ENCODE measurements at places on chromosomes 5 and 9. TPM values are rescaled to one million over a fixed set of nuclear protein-coding genes. Genes with fewer than 3 reads are reported as not detected.
A peak's percentile ranks its signal among the peaks of the same experiment; 100 is the strongest.

GRCh38 chr5:65163698-65164097 is 318.0 kb downstream of the ADAMTS6 start:
- DNase-seq: peak; percentile 58
- H3K27me3 ChIP-seq: no peaks in the 10 kb centered on the region
- no peak overlapping the region for H3K4me3 ChIP-seq
- peak overlapping the region; percentile 46 for H3K27ac ChIP-seq
- H3K4me1 ChIP-seq: peaks cover 25% of the 10 kb centered on the region

DNA sequence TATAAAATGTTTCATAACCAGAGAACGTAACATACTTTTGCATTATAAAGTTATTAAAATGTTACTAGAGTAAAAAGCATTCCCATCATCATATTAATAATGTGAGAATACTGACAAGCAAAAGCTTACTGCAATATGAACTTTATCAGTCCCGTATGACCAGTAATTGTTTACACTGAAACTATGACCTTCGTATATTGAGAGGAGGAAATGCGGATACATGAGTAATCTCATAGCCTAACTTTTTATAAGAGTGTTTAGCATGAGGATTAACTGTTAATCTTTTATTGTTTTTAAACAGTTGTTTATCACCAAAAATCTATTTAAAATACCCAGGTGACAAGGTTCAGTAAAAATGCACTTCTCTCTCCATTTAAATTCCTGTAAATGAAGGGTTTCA is 272.4 kb downstream of the SLF1 start:
- peak; percentile 9 for DNase-seq
- no peak overlapping the region for H3K4me3 ChIP-seq
- H3K27me3 ChIP-seq: no peaks in the 10 kb centered on the region
- H3K36me3 ChIP-seq: no peaks in the 10 kb centered on the region
- no peaks in the 10 kb centered on the region for H3K4me1 ChIP-seq

DNA sequence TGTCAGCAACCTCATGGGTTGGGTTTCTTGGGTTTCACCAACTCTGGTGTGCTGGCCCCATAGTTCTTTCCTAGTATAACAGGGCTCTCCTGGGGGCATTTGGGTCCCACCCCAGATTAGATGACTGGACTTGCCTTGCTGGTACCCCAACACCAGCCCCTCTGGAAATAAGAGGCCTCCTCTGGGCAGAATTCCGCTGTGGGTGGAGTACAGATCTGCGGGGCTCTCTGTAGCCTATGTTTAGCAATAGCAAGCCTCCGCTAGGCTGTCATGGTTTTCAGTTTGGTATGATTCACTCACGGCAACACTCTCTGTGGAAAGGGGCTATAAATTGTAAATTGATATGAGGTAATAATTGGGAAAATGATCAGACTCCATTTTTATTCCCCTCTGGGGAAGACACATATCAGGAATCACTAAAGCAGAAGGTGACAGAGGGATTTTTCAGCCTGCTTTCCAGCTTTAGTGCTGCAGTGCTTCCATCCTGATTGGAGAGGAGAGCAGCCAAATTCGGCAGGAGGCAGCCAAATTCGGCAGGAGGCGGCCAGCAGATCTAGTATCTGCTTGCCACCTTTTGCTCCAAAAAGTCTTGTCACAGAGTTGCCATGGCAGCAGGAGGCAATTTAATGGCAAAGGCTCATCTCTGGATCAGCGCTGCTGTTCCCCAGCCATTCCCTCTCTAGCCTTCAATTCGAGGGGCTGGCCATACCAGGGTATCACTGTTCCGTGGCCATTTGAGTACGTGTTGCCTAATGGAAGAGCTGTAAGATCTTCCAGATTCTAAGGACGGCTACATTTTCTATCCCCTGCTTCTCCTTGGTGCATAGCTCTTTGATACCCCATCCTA is 84.6 kb downstream of the SLC44A1 start:
- DNase-seq: peak; percentile 71
- peaks cover 49% of the 10 kb centered on the region for H3K4me1 ChIP-seq
- peak overlapping the region; percentile 52 for H3K4me3 ChIP-seq
- no peaks in the 10 kb centered on the region for H3K36me3 ChIP-seq

GRCh38 chr5:111679611-111680010 is 77.4 kb downstream of the NREP start:
- no peaks in the 10 kb centered on the region for H3K27me3 ChIP-seq
- H3K4me3 ChIP-seq: no peak overlapping the region
- H3K4me1 ChIP-seq: peaks cover 50% of the 10 kb centered on the region
- no peaks in the 10 kb centered on the region for H3K36me3 ChIP-seq
- H3K27ac ChIP-seq: no peak overlapping the region

DNA sequence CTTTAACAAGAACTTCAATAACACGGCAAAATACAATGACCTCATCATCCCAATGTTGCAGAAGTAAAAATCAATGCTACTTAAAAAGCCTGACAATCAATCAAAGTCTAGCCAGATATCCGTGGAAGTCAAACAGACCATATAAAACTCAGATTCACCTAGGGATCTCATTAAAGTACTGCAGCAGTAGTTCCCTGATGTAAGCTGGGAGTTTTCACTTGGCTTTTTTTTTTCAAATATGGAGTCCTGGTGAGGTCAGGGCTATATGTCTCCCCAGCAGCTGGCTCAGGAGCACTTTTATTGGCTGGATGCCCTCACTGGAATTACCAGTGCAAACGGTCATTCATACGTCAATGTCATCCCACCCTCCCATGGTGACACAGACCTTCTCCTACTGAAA is 220.6 kb upstream of the SLC30A5 start:
- H3K27me3 ChIP-seq: no peaks in the 10 kb centered on the region
- H3K36me3 ChIP-seq: no peaks in the 10 kb centered on the region
- H3K4me1 ChIP-seq: no peaks in the 10 kb centered on the region
- H3K4me3 ChIP-seq: no peak overlapping the region
- no peak for DNase-seq

DNA sequence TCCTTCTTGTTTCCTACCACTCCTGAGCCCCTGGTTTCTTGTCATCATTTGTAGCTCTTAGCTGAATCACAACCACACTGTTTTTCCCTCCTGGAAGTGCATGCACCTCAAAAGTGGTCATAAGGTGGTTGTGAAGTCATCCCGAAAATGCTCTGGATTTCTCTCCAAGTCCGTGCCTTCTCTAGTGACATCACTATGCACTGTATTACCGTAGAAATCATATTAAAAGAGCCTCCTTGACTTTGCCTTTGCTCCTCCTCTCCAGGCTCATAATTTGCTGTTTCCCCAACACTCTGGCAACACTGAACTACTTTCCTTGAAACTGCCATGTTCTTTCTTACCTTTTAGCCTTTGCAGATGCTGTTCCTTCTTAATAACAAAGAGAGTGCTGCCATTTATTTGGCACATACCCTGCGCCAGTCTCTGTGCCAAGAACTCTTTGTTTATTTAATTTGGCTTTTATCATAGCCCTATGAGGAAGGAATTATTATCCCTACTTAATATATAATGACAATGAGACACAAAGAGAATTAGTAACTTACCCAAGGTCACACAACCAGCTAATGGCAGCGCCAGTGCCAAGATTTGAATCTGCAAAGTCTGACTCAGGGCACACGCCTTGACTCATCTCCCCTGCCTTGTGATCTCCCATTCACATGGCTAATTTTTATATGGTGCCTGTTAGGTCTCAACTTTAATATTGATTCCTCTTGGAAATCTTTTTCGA is 115.4 kb downstream of the KIF4B start:
- H3K27ac ChIP-seq: no peak overlapping the region
- H3K27me3 ChIP-seq: no peaks in the 10 kb centered on the region
- H3K36me3 ChIP-seq: no peaks in the 10 kb centered on the region
- H3K4me3 ChIP-seq: no peak overlapping the region

GRCh38 chr9:134982311-134982710 is 64.6 kb upstream of the FCN1 start:
- H3K27ac ChIP-seq: no peak overlapping the region
- H3K4me3 ChIP-seq: no peak overlapping the region
- no peak for DNase-seq
- no peaks in the 10 kb centered on the region for H3K4me1 ChIP-seq

- H3K27ac ChIP-seq: no peak overlapping the region
- peaks cover 16% of the 10 kb centered on the region for H3K4me1 ChIP-seq
- no peaks in the 10 kb centered on the region for H3K27me3 ChIP-seq
- no peaks in the 10 kb centered on the region for H3K36me3 ChIP-seq
These were observed 3.6 kb downstream of the CAMK4 start for GRCh38 chr5:111227801-111228200.

GRCh38 chr5:129691220-129691619 is 56.7 kb upstream of the MINAR2 start:
- no peaks in the 10 kb centered on the region for H3K27me3 ChIP-seq
- H3K4me1 ChIP-seq: no peaks in the 10 kb centered on the region
- H3K4me3 ChIP-seq: no peak overlapping the region

- no peak overlapping the region for H3K27ac ChIP-seq
- no peak for DNase-seq
These were observed 6.4 kb downstream of the TNFSF15 start for GRCh38 chr9:114799441-114799840.

- H3K36me3 ChIP-seq: no peaks in the 10 kb centered on the region
- H3K4me3 ChIP-seq: no peak overlapping the region
- no peak for DNase-seq
These were observed 93.1 kb downstream of the PCDH1 start for GRCh38 chr5:141785135-141785534.

- no peaks in the 10 kb centered on the region for H3K27me3 ChIP-seq
- DNase-seq: no peak
- no peak overlapping the region for H3K27ac ChIP-seq
- no peaks in the 10 kb centered on the region for H3K36me3 ChIP-seq
- no peak overlapping the region for H3K4me3 ChIP-seq
- H3K4me1 ChIP-seq: no peaks in the 10 kb centered on the region
These were observed 556.1 kb upstream of the ZNF608 start for GRCh38 chr5:125302577-125302976.

DNA sequence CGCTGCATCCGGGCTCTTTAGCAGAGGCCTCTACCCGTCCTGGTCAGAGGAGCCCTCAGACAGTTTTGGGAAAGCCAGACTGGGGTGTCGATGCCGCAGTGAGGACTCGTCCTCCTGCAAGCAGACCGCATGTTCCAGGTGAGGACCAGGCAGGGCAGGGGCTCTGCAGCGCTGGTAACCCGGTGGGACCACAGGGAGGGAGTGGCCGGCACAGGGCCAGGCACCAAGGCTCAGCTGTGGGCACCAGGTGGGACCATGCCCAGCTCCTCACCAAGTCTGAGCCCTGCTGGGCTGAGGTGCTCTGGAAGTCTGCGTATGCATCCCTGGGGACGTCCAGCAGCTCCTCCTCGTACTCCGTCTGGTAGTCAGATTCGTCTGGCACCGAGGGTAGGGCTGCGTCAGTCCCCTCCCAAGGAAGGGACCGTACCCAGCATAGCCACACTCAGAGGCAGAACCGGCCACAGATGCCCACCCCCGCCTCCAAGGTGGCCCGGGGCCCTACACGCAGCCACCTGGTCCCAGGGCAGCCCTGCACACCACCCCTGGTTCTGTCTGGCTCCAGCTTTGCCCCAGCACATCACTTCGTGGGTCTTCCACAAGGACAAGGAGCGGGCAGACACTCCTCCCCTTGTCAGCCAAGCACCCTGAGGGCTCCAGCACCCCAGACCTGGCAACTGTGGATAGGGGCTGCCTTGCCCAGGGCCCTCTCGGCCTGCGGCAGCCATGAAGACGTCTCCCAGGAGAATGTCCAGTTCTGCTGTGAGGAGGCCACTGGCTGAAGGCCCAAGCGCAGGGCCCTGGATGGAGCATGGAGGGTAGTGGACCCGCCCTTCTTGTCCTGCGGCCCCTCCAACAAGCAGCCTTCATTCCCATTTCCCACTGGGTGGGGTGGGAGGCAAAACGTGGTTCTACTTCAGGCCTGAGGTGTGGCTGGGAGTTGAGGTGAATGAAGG is 1.5 kb upstream of the NSMF start:
- H3K36me3 ChIP-seq: no peaks in the 10 kb centered on the region
- DNase-seq: no peak
- H3K27ac ChIP-seq: no peak overlapping the region

- no peaks in the 10 kb centered on the region for H3K4me1 ChIP-seq
- peaks cover 21% of the 10 kb centered on the region for H3K27me3 ChIP-seq
- no peak overlapping the region for H3K4me3 ChIP-seq
- no peak overlapping the region for H3K27ac ChIP-seq
These were observed 86.9 kb upstream of the MAP1B start for GRCh38 chr5:72020161-72020983.

DNA sequence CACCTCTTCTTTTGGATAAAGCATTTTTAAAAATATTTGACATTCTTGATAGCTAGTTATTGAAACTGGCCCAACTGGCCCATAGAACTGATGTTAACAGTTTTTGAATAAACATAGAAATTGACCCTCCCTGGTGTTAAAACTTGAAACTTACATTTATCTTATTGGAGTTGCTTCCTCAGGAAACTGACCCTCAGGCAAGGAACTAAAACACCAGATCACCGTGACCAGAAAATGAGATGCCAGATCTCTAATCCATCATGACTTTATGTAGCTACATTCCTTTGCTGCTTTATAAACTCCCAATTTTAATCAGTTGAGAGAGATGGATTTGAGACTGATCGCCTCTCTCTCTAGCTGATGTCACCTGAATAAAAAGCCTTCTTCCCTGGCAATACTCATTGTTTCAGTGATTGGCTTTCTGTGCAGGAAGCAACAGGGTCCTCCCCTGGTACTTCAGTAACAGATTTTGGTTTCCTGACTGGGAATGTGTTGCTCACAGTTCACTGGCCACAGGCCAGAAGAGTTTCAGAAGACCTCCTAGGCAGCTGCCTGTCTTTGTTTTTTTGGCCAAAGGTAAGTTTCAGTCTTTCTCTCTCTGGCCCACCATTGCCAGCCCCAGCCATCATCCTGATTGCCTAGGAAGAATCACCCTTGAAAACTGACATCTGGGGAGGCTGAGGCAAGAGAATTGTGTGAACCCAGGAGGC is 212.4 kb downstream of the DTWD2 start:
- H3K4me1 ChIP-seq: no peaks in the 10 kb centered on the region
- H3K36me3 ChIP-seq: no peaks in the 10 kb centered on the region
- H3K27ac ChIP-seq: no peak overlapping the region
- DNase-seq: no peak
- H3K4me3 ChIP-seq: no peak overlapping the region
- H3K27me3 ChIP-seq: no peaks in the 10 kb centered on the region

GRCh38 chr9:128818839-128819715 is 777 bp downstream of the ENDOG start:
- H3K4me1 ChIP-seq: peaks cover 3% of the 10 kb centered on the region
- H3K27ac ChIP-seq: no peak overlapping the region
- H3K4me3 ChIP-seq: peak overlapping the region; percentile 80

DNA sequence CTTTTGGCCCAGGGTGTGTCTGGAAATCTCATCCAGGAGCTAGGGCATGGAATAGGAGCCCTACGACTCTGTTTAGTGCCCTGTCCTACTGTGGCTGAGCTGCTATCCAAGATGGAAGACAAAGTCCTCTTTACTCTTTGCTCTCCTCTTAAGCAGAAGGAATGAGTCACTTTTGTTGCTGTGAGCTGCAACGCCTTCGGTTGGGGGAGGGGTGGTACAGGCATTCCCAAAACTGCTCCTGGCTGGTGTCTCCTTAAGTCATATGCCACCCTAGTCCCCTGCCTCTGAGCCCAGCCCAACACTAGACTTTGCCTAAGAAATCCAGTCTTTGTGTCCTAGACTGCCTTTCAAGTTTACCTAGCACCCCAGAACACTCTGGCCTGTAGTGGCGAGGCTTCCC is 99.9 kb downstream of the PRR16 start:
- 0 out of 2 replicates have a peak, but pooled peaks cover 5% of the 10 kb centered on the region for H3K36me3 ChIP-seq
- no peak for DNase-seq
- H3K27ac ChIP-seq: no peak overlapping the region
- H3K4me1 ChIP-seq: peaks cover 22% of the 10 kb centered on the region
- H3K27me3 ChIP-seq: no peaks in the 10 kb centered on the region

FBN2 gene
- 70.8 TPM for total RNA-seq

IL4 gene
- not detected for total RNA-seq

MRPL41 gene
- 28.7 TPM for total RNA-seq

MAP1B gene
- total RNA-seq: 149 TPM

ECM2 gene
- total RNA-seq: 5.4 TPM

RGP1 gene
- total RNA-seq: 19.1 TPM

Measured in GM23248 (cell line).